NCI-H1930 (cell line): ENCODE measurements at places on chromosomes 2 and 18.

GRCh38 chr2:231384970-231385369, 10.5 kb upstream of the B3GNT7 start:
- DNase-seq: no peak

GRCh38 chr2:151657667-151658076, 76.6 kb downstream of the NEB start:
- DNase-seq: no peak

GRCh38 chr2:214715025-214715424, 94.5 kb downstream of the BARD1 start:
- no peak for DNase-seq

GRCh38 chr2:36371928-36372391, 16.4 kb downstream of the CRIM1 start:
- no peak for DNase-seq

DNA sequence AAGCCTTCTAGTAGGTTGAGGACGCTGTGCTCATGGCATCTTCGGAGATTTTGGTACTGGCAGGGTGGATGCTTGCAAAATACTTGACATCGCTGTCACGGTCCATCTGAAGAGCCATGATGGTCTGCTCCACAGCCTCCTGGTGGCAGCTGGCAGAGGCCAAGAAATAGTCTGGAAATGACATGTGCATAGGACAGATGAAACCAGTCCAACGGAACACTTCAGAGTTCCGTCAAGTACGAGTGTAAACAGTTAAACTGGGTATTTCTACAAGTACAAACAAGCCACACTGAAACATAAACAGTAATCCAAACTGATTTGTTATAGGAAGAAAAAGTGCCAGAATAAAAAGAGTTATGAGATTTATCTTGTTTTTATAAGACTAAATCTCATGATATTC, 66.6 kb downstream of the PPP4R1 start:
- no peak for DNase-seq

DNA sequence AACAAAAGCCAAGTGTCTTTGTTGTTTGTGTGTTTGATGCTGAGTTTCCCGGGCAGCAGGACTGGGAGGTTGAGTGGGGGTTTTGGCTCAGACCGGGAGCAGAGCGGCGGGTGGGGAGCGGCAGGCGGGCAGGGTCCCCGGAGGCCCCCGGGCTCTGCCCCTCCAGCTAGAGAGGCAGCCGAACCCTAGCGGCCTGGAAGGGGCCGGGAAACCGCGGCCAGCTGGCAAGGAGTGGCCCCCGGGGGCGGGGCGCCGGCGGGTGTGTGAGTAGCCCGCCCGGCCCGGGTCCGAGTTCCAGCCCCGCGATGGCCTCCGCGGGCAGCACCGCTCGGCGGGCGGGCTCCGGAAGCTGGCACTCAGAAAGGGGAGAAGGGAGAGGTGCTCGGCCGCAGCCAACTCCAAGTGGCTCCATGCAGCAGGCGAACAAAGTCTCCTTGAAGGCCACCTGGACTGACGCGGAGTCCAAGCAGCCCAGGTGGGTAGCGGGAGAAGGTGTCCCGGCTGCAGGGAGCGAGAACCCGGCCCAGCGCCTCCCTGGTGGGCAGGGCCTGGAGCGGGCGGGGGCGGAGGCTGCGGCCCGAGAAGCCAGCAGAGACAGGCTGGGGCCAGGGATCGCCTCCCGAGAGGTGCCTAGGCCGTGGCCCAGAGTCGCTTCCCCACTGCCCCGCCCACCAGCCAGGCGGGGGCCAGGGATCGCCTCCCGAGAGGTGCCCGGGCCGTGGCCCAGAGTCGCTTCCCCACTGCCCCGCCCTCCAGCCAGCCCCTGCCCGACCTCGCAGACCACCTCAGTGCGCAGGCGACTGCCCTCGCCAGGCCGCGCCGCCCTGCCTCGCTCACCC, at the start of gene ANKRD53:
Gene ANKRD53, plus strand, starts transcription at position 290 of the 839 bp plus-strand sequence. Its CDS starts 16 bp downstream, at position 306.
- peak; percentile 52 for DNase-seq

GRCh38 chr2:236856848-236857235, 228.8 kb upstream of the COPS8 start:
- no peak for DNase-seq

DNA sequence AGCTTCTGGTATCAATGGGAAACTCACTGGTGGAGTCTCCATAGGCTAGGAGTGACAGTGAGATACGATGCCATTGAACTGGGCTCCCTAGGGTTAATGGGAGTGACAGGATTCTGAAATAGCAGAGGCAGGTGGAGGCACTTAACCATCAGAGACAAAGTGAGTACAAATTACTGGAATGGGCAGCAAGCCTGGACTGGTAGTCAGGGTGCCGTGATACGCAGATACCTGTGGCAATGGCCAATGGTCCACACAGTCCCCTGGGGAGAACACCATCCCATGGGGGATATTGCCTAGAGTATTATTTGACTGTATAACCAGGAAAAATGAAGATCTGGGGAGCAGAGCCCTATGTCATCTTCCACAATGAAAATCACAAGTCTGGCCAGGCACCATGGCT, 17.3 kb downstream of the CHCHD5 start:
- DNase-seq: no peak

DNA sequence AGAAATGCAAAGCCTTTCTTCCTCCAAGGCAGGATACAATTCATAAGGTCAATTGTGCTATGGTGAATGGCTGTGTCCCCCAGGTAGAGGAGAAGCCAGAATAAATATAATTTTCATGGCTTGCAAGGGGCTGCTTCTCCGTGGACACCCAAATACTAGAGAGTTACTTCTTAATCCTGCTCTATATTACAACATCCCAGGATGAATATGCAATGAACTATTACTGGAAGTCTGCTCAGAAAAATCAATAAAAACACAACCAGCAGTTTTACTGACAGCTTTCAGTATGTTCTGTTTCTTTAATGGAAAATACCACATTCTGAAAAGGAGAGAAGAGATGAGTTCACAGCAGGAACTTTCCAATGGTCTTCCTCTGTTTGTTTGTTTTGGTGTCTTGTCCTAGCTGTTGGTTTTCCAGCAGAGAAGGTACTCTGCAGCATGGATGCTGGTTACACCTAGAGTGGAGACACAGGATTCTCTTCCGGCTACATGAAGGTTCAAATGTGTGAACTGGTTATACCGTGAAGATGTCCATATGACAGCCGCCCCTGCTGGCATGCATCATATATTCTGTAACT, 213.0 kb downstream of the PID1 start:
- no peak for DNase-seq

- no peak for DNase-seq
Observed at GRCh38 chr2:26609839-26610277, 31.3 kb downstream of the CIB4 start.
